ENCODE measurements at places on chromosomes 4 and X. TPM values are rescaled to one million over a fixed set of nuclear protein-coding genes. Genes with fewer than 3 reads are reported as not detected.

Gene KDR
- 2.4 TPM for total RNA-seq

GRCh38 chrX:49171752-49172279, at the start of gene PLP2:
Gene PLP2 (plus strand): TSS chrX:49171898. CDS start chrX:49172001, 103 bp downstream.
- DNase-seq = peak; percentile 43

- peak; percentile 97 for DNase-seq
Observed at GRCh38 chr4:1249148-1249730, 309 bp upstream of the CTBP1 start.

- peak; percentile 94 for DNase-seq
Observed at GRCh38 chr4:92305148-92305877, 1.5 kb downstream of the GRID2 start.

DNA sequence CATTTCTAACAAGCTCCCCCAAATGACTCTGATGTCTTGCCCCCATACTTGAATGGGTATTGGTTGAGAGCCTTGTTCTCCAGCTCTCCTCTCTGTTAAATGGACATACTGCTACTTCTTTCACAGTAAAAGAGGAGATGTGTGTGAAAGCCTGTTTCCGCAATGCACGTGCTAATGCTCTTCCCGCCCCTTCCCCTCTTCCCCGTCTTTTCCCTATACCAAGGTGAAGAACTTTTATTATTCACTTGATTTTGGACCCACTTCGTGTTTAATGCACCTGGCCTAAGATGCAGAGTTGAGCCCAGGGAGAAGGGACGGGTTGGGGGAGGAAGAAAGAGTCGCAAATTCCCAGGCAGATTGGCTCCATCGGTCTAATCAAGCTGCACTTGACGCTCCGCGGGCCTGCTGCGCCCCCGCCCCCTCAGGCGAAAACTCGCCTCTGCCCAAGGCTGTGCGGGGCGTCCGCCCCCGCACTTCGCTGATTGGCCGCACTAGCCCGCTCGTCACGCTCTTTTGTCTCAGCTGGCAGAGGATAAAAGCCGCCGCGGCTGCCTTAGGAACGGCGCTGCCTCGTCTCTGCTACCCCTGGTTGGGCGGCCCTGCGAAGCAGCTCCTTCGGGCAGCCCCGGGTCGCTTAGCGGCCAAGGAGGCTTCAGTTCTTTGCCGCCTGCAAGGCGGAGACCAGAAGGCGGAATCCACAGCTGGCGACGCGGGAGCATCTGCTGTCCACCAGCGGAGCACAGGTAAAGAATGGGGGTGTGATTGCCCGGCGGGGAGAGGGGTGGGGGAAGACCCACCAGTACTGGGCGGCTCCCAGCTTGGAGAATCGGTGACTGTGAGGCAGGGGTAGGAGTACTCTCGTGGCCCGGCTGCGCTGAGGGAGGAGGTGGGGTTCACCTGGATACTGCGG, at the start of gene ZCCHC12:
TSS of gene ZCCHC12 (plus strand) at position 562 of the 910 bp plus-strand sequence. CDS start 1,421 bp downstream, outside the sequence.
- DNase-seq = peak; percentile 91

Gene ANKRD17
- 67.3 TPM for total RNA-seq

DNA sequence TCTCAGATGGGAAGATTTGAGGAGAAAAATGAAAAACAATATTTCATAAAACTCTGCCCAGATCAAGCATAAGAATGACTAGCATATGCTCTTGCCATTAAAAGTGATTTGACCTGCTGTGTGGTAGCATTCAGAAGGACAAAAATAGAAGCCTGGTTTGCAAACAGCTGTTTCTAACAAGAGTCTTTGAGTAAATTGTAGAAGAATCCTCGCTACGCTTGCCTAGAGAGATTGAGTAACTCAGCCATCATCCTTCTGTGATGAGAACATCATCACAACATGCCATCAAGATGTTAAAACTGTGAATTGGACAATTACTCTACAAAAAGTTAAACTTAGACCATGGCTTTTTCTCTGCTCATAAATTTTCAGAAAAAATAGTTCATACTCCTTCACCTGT, 168.9 kb upstream of the PUDP start:
- DNase-seq = no peak
